ENCODE measurements at places on chromosomes 16 and 17. TPM values are rescaled to one million over a fixed set of nuclear protein-coding genes. Genes with fewer than 3 reads are reported as not detected.

Gene KIF18B
- total RNA-seq = 28.5 TPM

Gene RBFOX1
- not detected for total RNA-seq

Gene CD300H
- not detected for total RNA-seq

Gene GPR179
- total RNA-seq = not detected

Gene GINS2
- 24.8 TPM for total RNA-seq

Gene SCARF1
- total RNA-seq = 0.81 TPM

Gene DLX3
- 0.23 TPM for total RNA-seq

Measured in PC-3 (cell line).